ENCODE measurements at places on chromosomes 12 and 14.

DNA sequence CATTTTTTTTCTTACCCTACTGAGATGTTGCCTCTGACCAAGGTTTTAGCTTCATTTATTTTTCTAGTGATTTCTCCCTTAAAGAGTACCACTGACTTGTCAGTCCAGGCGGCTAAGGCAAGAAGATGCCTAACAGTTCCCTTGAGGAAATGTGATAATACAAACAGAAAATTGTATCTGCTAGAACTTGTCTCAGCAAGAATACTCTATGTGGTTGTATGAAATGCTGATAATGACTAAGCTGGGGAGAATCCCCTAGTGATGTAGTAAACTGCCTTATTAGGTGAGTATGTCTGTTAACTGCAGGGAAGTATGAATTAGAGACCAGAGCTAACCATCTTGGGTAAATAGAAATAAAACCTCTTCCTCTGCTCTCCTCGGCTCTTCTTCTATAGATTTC lies 6.7 kb downstream of the C12orf54 start:
- DNase-seq, result no peak

GRCh38 chr12:3647504-3647903 lies 105.4 kb downstream of the CRACR2A start:
- no peak for DNase-seq

DNA sequence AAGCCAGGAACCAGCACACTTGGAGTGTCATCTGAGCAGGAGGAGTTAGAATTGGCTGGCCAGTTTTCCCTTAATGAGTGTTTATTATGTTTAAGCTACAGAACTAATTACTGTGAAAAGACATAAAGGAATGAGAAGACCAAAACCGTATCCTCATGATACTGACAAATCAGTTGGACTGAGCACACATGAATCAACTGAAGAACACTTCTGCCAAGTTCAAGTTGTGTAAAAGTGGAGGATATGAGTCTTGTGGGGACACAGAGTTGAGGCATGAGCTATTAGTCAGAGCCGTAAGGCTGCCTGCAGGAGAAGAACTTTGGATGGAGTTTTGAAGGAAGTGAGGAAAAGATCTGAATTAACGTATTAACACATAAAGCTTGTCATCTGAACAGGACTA lies 43.1 kb downstream of the HMGA2 start:
- no peak for DNase-seq

DNA sequence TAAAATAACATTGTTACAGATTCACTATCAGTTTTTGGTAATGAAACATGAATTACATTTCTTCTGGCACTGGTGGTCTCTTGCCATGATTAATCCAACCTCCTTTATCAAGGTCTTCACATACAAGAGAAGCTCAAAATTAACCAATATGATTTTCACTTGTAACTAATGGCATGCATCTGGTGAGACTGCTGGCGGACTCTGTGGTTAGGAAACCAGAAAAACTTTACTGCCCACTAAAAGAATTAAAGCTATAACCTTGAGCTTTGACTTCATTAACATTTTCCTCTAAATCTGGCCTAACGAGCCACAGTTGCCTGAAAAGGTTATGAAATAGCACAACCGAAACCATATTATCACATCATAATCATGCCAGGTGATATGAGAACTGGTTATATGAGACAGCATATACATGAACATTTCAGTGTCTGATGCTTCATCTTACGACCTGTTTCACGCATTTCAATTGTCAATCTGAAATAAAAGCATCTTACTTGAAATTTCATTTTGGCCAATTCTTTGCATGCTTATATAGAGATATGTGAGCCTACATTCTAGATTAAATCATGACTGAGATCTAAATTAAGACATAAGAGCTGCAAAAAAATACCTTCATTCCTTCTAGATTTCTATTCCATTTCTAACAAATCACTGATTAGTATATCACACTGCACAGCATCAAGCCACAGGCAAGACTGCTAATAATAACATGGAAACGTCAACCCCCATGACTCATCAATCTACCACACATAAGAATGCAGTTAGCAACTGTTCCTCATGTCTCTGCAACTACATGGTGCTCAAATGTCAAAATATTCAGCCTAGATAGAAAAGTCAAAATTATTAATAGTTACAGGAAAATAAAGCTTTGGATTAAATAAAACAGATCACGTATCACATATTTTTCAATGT lies 89.3 kb downstream of the OSBPL8 start:
- peak; percentile 65 for DNase-seq

DNA sequence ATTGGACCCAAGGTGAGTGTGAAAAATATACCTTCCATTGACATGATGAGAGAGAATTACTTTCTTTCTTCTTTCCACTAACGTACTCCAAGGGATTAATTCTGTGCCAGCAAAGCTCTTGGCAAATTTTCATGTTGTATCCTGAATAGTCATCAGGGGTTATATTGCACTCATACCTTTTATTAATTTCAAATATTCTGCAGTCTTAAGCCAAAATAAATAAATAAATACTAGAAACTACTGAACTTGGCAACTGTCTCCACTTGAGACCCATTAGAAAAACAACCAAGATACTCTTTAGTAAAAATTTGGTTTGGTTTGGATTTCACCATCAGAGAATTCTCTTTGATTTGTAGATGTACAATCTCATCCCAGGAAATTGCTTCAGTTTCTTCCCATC lies 22.1 kb upstream of the CLEC14A start:
- no peak for DNase-seq

- DNase-seq, result no peak
Measured at GRCh38 chr12:22481547-22482104, 62.7 kb downstream of the C2CD5 start.

GRCh38 chr12:12436831-12437345 lies 80.0 kb downstream of the BORCS5 start:
- DNase-seq, result no peak

DNA sequence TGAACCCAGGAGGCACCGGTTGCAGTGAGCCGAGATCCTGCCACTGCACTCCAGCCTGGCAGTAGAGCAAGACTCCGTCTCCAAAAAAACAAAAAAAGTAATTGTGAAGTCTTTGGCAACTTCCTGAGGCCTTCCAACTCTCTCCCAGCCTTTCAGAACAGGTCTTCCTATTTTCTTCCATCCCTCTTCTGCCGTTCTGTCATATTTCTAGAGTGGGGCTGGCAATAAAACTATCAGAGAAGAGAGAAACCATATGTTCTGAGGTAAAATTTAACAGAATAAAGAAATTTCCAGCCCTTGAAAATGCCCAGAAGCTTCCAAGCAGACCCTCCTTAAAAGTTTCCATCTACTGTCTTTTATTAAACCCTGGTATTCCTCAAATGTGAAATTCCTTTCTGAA lies 100.4 kb downstream of the HMGA2 start:
- no peak for DNase-seq

- DNase-seq, result no peak
Measured at GRCh38 chr14:72513965-72514659, 379.8 kb downstream of the DPF3 start.

DNA sequence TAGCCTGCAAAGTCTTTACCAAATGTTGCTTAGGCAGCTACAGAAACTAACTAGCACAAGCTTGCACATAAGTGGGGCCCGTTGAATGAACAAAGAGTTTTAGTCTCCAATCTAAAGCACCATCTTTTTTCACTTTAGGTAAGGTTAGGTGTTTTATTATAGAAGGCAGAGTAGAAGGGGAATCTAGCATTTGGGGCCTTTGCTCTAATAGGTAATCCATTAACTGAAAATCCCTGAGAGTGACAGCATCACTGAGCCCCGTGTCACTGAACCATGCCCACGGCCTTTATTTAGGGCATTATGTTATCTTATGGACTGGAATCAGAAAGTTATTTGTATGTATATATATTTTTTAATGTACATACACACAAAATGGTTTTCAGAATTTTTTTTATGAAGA lies 25.1 kb downstream of the CPNE8 start:
- no peak for DNase-seq

DNA sequence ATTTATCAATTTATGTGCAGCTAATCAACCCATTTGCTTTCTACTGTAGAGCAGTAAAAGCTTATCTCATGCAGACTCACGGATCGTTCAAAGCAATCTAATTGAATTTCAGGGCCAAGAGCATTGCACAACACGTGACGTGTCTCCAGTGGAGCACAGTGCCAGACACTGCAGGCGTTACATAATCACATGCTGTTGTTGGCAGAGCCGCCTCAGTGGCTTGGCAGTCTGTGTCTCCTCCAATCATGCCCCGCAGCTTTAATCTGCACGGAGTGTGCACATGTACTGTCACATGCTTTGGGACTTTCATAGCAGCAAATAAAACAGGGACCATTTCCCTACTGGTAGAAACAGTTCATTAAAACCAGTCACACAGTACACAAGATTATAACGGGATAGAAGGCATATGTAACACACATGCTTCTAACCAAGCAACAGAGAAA lies 309.3 kb downstream of the ITPR2 start:
- peak; percentile 50 for DNase-seq

DNA sequence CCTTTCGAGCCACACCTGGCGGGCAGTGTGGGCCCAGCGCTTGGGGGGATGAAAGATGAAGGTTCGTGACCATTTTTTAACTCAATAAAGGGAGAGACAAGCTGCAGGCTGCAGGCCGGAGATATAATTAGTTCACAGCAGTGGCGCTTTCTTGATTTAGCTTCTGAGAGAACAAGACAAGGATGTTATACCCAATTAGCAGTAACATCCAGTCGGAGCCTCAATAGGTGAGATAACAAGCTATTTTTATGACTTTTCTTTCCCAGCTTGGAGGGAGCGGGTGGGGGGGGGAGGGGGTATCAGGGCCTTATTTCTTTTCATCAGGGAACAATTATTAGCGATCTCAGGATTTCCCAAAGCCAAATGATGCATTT lies 9.1 kb downstream of the FAM222A start:
- DNase-seq, result no peak

DNA sequence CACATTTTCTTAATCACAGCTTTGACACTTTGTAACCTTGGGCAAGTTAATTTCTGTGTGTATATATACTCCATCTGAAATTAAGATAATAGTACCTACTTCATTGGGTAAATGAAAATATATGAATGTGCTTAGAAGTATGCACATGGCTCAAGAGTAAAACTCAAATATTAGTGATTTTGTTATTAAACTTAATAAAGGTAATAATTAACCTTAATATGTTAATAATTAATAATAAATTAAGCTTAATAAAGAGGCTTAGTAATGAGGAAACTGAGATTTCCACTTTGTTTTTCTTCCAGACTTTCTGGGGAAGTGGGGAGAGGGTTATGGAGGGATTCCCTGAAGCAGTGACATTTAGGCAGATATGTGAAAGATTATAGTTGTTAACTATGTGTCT lies 19.8 kb downstream of the USP15 start:
- DNase-seq, result no peak

GRCh38 chr12:95224202-95225170 lies 6.9 kb downstream of the VEZT start:
- DNase-seq, result no peak

GRCh38 chr12:79086541-79087296 lies 222.1 kb downstream of the SYT1 start:
- DNase-seq, result no peak

DNA sequence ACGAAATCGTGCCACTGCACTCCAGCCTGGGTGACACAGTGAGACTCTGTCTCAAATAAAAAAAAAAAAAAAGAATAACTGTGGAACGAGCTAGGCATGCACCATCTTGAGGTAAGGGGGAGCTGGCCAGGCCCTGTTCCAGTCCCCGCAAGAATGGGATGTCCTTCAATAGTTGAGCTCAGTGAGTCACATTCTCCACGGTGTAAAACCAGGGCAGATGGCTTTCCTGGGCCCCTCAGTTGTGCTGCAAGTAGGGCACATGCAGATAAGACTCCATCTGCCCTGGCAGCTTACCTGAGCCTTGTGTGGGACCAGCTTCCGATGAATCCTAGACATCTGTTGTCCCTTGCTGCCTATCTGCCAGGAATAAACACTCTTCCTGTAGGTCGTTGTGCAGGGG lies 312.1 kb downstream of the VRK1 start:
- DNase-seq, result no peak

- DNase-seq, result no peak
Measured at GRCh38 chr14:49679271-49679670, 8.7 kb downstream of the POLE2 start.

GRCh38 chr12:5794156-5794555 lies 150.9 kb downstream of the ANO2 start:
- no peak for DNase-seq

DNA sequence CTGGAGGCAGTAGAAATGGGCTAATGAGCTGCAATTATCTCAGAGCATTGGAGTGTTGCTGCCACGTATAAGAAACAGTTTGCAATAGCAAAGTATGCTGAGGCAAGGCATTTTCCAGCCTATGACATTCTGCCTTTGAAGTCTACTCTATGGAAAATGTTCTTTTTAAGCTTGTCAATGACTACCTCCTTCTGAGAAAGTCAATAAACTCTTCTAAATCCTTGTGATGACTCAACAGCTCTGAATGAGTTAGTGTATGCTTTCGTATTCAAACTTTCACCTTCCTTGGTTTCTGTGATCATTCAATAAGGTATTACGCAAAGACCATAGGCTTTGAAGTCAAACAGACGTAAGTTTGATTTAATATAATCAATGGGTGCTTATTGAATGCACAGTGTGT lies 111.2 kb downstream of the CAPZA3 start:
- peak; percentile 50 for DNase-seq

DNA sequence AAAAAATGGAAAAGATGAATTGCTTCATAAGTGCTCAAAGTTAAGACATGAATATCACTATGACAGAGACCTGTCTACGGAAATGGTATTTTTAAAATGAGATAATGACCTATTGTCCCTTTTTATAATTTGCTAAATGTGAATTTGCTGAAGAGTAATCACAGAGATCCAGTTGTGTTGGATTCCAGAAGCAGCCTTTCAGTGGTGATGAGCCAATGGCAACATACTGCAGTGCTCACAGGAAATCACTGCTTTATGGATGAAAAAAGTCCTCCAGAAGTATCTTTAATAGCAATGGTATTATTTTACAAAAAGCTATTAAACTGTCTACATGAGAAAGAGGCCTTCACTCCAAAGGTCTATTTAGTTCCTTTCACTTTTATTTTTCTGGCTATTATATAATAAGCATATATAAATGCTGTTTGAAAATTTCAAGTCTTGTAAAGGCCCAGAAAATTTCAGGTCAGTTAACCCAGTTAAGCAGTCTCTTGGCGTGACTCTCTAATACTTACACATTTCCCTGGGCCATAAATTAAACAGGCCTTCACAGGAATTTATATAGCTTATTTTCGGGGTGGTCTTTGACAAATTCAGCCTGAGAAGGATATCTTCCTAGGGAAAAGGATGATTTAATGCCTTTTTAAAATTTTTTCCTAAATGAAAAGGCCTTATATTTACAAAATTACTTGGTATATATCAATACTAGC lies 55.4 kb downstream of the KCNJ8 start:
- no peak for DNase-seq

- no peak for DNase-seq
Measured at GRCh38 chr14:64788706-64789105, 84.5 kb downstream of the PLEKHG3 start.

GRCh38 chr12:1791104-1791841 lies 29.1 kb upstream of the LRTM2 start:
- no peak for DNase-seq

GRCh38 chr14:93889739-93890483 lies 37.2 kb upstream of the FAM181A start:
- no peak for DNase-seq

All from smooth muscle cell of the brain vasculature (primary cell).